ENCODE measurements at places on chromosomes 6 and 20. TPM values are rescaled to one million over a fixed set of nuclear protein-coding genes. Genes with fewer than 3 reads are reported as not detected.

ZC2HC1B gene
- not detected for polyA plus RNA-seq

THBS2 gene
- polyA plus RNA-seq = 85.3 TPM

VGLL2 gene
- not detected for polyA plus RNA-seq

MYCT1 gene
- polyA plus RNA-seq = not detected

TSPO2 gene
- not detected for polyA plus RNA-seq

C20orf141 gene
- not detected for polyA plus RNA-seq

CDH22 gene
- not detected for polyA plus RNA-seq

TNXB gene
- polyA plus RNA-seq = 0.07 TPM

ADAM33 gene
- not detected for polyA plus RNA-seq

IMPG1 gene
- not detected for polyA plus RNA-seq

MICB gene
- polyA plus RNA-seq = 15.6 TPM

ROS1 gene
- 0.03 TPM for polyA plus RNA-seq
